Tibial artery (tissue), 4 donors: ENCODE measurements at places on chromosomes 3 and 15.

DNA sequence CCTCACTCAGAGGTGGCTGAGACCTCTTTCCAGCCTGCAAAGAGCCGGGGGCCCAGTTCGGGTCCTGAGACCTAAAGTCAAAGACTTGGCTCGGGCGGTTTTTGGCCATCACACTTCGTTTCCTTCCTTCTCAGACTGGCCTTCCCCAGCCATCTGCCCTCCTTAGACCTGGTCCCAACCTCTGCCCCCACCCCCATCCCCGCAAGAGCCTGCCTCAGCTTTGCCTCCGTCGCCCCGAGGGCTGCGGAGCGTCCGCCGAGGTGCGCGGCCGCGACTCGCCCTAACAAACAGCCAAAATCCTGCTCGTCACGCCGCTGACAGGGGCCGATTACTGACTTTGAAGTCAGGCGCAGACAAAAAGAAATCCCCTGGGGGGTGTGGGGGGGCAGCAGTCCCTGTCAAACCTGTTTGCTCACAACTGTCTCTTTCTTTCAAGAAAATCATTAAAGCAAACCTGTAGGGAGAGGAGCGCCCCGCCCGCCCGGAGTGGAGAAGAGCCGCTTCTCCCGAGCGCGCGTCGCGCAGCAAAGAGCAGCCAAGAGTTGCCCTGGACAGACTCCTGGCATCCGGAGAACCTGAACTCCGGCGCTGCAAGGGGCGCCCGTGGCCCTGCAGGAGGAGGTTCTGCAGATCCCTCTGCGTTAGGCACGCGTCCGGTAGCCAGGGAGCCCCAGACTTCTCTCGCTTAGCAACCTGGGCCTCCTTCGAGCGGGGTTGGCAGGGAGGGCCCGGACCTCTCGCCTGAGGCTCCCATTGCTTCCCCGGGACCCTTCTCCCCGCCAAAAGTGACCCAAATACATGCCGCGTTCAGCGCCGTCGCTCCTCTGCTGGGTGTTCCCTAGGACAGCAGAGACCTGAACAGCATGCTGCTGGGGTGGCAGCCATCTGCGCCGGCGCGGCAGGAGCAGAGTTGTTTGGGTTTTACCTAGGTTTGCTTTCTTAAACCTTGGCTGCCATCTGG lies 4.5 kb downstream of the SOX14 start:
- H3K27me3 ChIP-seq: no peaks in the 10 kb centered on the region
- H3K4me1 ChIP-seq: peaks cover 47% of the 10 kb centered on the region
- H3K36me3 ChIP-seq: no peaks in the 10 kb centered on the region
- H3K4me3 ChIP-seq: peak overlapping the region; percentile 46
- no peak overlapping the region for H3K27ac ChIP-seq

DNA sequence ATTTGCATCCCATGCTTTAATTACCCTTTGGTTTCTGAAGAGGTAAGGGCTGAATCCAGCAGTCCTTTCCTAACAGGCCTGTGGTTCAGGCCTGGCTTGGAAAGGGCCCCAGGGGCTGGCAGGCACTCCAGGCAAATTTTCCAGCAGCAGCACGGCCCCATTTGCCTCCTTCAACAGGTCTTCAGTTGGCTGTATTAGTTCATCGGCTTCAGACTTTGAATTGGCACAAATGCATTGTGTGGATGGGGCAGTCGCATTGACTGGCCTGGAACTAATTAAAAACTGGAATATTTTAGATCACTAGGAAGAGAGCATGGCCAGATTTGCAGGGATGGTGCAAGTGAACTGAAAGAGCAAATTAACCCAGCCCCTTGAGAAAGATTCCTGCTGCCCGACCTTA lies 207.8 kb upstream of the MCTP2 start:
- no peak overlapping the region for H3K4me3 ChIP-seq
- no peaks in the 10 kb centered on the region for H3K4me1 ChIP-seq
- no peaks in the 10 kb centered on the region for H3K36me3 ChIP-seq
- H3K27me3 ChIP-seq: no peaks in the 10 kb centered on the region
- no peak for DNase-seq

GRCh38 chr3:160498202-160498601 lies 48.6 kb upstream of the TRIM59 start:
- peaks cover 45% of the 10 kb centered on the region for H3K36me3 ChIP-seq
- no peaks in the 10 kb centered on the region for H3K4me1 ChIP-seq
- H3K4me3 ChIP-seq: no peak overlapping the region
- no peaks in the 10 kb centered on the region for H3K27me3 ChIP-seq
- no peak overlapping the region for H3K27ac ChIP-seq

DNA sequence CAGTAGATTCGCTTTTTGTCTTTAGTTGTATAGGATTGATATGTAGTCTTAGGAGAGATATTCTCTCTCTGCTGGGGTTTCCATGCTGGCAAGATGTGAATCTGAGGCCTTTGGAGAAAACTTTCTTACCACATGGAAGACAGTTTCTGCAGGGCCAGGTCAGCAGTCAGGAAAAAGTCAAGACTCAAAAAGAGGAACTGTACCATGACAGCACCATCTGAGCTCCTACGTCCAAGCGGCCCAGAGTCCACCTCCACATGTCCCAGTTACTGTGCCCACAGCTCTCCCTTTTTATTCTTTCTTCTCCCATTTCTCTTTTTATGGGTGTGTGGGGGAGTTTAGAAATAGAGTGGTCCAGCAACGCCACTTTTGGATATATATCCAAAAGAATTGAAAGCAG lies 172.0 kb downstream of the MTHFS start:
- no peak overlapping the region for H3K27ac ChIP-seq
- no peak for DNase-seq
